Caki2 (cell line): ENCODE measurements at places on chromosomes 6 and 20. TPM values are rescaled to one million over a fixed set of nuclear protein-coding genes. Genes with fewer than 3 reads are reported as not detected.

The ACTL10 gene
- 10.2 and 15.2 TPM in 2 replicates for total RNA-seq

The THBS2 gene
- total RNA-seq: not detected in 2 replicates

DNA sequence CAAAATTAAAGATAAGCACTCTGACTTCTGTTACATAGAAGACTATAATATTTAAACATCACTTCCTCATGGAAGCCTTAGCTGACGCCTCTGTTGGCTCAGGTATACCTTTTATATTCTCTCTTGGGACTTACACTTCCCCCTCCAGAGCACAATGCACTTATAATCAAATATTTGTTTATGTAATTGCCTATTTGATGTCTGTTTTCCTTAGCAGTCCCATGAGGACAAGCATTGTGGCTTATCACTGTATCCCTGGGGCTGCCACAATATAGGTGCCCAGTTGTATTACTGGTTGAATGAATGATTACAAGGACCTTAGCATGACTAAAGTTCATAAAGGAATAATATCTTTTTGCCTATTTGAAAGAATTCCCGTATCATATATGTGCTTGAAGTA is 186.7 kb upstream of the VGLL2 start:
- no peak for DNase-seq

GRCh38 chr6:163250116-163250515 is 164.4 kb upstream of the QKI start:
- no peak for DNase-seq

GRCh38 chr6:138109042-138109997 is 2.1 kb upstream of the PERP start:
- DNase-seq: peak; percentile 71

DNA sequence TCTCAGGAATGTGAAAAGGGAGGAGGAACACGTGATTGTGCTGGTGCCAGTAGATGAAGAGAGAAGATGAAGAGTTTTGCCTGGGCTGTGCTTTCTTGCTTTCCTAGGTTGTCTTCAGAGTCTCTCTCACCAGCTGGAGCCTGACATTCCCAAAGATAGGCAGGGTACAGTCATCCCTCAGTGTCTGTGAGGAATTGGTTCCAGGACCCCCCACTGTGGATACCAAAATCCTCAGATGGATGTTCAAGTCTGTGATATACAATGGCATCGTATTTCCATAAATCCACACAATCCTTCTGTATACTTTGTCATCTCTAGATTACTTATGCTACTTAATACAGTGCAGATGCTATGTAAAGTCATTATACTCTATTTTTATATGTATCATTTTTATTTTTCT is 113.5 kb downstream of the SAMD5 start:
- no peak for DNase-seq

The FAM110A gene
- total RNA-seq: 7.3 and 14.9 TPM in 2 replicates

- no peak for DNase-seq
Observed at GRCh38 chr6:57087916-57088315, 2.1 kb upstream of the ZNF451 start.

DNA sequence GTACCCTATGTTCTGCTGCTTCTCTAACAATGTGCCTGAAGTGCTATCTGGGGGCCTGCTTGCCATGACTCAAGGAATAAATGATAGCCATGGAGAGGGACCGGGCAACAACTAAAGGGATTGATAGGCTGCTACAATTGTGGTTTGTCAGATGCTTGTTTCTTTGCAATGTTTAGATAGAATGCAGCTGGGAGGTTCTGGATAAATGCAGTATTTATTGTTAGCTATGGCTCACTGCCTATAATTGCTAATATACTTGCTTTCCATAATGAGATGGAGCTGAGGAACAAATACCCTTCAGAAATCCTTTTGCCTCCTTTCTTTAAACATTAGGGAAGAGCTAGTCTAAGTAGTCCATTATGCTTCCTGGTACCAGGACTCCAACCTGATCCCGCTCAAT is 575.2 kb upstream of the SYNCRIP start:
- DNase-seq: no peak

DNA sequence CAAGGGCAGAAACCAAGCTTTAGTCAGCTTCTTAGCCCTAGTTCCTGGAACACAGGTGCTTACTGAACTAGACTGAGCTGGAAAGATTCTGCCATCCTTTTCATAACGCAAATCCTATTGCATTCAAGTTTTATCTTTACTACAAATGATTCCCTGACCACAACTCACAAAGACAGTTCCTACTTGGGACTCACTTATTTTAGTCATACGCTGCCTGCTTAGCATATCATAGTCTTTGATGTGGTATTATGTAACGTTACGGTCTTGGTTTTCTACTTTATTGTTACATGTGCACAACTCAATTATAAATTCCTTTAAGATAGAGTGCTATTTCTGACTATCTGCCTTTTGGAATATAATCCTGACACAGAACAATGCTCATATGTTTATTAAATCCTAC is 59.1 kb downstream of the BLOC1S5 start:
- DNase-seq: no peak

- DNase-seq: no peak
Observed at GRCh38 chr20:53934421-53935343, 135.7 kb downstream of the BCAS1 start.

GRCh38 chr6:22367346-22367745 is 70.5 kb upstream of the PRL start:
- DNase-seq: no peak

The GCNT2 gene
- total RNA-seq: 43.9 and 54.9 TPM in 2 replicates

DNA sequence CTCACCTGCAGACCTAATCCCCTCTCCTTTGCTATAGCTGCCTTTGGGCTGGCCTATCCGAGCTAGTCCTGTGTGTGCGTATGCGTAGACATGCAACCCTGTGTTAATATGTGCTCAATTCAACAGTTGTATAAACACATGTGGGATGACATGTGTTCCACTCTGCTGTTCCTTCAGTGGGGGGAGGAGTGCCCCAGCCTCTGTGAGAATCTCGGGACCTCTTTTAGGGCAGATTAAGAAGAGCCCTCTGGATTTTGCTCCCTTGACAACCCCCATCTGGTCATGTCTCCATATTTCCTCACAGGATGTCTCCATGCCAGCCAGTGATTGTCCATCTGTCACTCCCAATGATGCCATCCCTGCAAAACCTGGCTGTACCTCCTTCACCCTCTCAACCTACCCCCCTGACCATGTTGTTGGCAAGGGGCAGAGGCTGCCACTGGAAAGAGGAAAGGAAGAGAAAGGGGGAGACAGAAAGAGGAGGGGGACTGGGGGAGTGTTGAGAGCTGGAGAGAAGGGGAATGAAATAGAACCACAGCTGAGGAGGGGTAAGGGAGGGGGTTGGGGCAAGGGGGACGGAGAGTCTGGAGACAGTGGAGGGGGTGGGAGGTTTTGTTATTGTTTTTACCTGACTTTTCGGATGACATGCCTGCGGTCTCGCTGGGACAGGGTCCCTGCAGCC is 417 bp downstream of the PRRT1 start:
- DNase-seq: no peak
